ENCODE measurements at places on chromosomes 4 and X. TPM values are rescaled to one million over a fixed set of nuclear protein-coding genes. Genes with fewer than 3 reads are reported as not detected.

- H3K4me1 ChIP-seq = no peaks in the 10 kb centered on the region
- DNase-seq = no peak
- no peaks in the 10 kb centered on the region for H3K27me3 ChIP-seq
- no peak overlapping the region for H3K27ac ChIP-seq
- H3K4me3 ChIP-seq = no peak overlapping the region
Observed at GRCh38 chr4:21226637-21227538, 526.6 kb downstream of the PACRGL start.

The ADH1C gene
- total RNA-seq = 129 TPM

The PRAF2 gene
- total RNA-seq = 3.3 TPM

The TMEM35A gene
- total RNA-seq = not detected

The PRSS12 gene
- 23.1 TPM for total RNA-seq

Data from Peyer's patch (tissue), 4 donors.